Mesothelial cell of epicardium (in vitro differentiated cells): ENCODE measurements at places on chromosomes 6 and 20.

- DNase-seq = no peak
Measured at GRCh38 chr6:5237805-5238204, 22.9 kb downstream of the LYRM4 start.

DNA sequence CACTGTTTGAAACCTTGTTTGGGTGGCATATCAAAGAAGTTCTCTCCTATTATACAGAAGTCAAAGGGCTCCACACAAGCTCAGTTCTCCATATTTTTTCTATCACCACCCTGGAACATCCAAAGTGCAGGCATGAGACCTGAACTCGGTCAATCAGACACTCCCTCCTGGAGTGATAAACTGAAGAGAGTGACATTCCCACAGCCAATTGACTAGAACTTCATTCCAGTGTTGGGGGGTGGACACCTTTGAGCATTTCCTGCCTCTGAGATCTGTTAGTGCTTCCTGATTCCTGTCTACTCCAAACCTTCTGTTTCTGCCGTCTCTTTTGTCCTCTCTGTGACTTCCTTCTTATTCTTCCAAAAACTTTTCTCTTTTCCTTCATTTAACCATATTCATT lies 220.7 kb upstream of the NOX3 start:
- no peak for DNase-seq

DNA sequence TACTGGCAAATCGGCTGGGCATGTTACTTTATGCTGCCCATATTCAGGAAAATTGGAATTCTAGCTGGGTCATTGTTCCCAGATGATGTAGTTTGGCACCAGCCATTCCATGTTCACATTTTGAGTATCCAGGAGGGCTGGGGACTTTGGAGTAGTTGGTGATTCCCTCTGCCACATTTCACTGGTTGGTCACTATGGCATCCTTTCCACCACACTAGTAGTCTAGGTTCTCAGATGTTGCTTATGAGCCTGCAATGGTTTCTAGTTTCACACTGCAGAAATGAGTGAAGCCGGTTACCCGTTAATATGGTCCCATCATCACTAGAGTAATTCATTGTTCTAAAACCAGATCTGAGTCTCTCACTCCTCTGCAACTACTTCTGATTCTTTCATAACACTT lies 4.6 kb downstream of the PTPN1 start:
- no peak for DNase-seq

- no peak for DNase-seq
Measured at GRCh38 chr6:159446340-159446739, 246.7 kb downstream of the SOD2 start.

DNA sequence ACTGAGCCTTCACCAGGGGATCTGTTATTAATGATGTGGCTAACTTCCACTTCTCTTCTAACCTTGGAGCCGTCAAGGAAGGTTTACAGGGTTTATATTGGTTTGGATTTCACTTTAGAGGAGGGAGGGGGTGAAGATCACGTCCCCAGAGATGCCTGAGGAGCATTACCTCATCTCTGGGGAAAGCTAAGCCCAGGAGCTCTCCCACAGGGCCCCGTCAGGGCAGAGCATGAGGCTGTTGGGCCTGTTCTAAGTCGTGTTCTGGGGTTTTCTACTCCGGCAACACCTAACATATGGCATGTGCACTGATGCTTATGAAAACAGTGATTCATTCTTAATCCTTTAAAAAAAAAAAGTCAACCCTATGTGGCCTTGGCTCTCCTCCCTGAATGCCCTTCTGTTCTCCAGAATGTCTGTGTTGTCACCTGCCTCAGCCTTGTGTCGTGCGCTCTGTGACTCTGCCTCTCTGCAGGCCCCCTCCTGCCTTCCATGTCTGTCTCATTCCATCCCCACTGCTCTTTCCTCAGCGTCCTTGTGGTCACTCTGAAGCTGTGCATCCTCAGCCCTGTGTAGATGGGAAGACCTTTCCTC lies 97.4 kb upstream of the JARID2 start:
- no peak for DNase-seq

- peak; percentile 85 for DNase-seq
Measured at GRCh38 chr20:62386383-62387218, at the start of gene RPS21. RPS21 (plus strand) TSS chr20:62387103; CDS start chr20:62387339, 236 bp downstream.

DNA sequence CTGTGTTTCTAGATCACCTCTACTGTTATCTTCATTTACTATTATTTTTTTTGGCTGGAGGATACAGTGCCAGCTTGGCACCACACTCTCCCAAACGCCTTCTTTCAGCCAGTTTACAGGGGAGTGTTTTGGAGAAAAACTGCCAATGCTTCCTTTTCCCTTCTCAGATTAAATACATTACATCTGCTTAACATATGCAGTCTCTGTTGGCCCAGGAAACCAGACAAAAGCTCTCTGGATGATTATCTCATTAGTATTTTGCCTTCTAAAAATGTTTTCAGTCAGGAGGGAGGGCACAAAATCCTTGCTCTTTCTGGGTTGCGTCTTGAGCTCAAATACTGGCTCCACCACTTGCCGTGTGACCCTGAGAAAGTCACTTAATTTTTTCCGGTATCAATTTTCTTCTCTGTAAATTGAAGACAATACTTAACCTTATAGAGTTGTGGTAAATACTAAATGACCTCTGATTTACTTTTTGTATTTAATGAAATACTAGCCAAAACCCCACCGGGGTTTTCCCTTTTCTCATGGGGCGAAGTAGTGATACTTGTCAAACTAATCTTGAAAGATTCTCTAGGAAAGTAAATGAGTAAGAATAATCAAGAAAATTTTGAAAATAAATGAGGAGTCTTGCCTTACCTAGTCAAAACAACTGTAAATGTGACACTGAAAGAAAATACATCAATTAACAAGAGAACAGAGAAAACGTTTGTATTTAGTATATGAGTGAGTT lies 146.2 kb downstream of the MMS22L start:
- DNase-seq = no peak

GRCh38 chr6:105921781-105922180 lies 164.4 kb upstream of the PRDM1 start:
- no peak for DNase-seq

DNA sequence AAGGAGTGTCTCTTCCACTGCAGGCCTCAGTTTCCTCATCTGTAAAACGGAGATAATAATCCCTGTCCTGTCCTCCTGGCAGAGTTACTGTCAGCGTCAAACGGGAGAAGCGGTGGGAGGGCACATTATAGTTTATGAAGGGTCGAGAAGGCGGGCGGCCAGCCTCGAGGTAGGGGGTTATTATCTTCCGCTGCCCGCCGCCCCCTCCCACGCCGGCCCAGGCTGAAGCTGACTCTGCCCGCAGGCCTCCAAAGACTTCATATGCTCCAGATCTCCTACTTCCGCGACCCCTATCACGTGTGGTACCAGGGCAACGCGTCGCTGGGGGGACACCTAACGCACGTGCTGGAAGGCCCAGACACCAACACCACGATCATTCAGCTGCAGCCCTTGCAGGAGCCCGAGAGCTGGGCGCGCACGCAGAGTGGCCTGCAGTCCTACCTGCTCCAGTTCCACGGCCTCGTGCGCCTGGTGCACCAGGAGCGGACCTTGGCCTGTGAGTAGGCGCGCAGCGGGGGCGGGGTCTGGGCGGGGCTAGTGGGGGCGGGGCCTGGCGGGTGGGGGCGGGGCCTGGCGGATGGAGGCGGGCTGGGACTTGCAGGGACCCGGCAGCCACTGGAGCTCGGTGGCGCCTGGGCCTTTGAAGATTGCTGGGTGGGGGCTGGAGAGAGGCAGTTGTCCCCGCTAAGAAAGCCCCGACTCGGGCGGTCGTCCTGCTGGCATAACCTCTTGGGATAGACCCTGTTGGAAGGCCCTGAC lies 2.8 kb downstream of the PROCR start:
- no peak for DNase-seq

DNA sequence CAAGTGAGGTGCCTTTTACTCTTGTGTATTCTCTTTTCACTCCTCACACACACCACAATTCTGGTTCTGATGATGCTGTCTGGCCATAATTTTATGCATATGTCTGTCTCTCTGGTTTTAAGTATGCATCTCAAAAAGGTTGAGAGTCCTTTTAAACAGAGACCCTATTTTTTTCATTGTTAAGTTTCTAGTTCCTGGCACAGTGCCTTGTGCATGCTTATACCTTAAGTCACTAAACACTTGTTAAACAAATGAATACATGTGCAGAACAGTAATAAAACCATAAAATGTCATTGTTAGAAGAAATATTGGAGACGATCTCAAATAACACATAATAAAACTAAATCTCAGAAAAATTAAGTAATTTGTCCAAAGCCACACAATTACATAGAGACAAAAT lies 7.9 kb downstream of the ROS1 start:
- DNase-seq = no peak

- DNase-seq = no peak
Measured at GRCh38 chr6:151577257-151577656, 83.4 kb downstream of the CCDC170 start.

DNA sequence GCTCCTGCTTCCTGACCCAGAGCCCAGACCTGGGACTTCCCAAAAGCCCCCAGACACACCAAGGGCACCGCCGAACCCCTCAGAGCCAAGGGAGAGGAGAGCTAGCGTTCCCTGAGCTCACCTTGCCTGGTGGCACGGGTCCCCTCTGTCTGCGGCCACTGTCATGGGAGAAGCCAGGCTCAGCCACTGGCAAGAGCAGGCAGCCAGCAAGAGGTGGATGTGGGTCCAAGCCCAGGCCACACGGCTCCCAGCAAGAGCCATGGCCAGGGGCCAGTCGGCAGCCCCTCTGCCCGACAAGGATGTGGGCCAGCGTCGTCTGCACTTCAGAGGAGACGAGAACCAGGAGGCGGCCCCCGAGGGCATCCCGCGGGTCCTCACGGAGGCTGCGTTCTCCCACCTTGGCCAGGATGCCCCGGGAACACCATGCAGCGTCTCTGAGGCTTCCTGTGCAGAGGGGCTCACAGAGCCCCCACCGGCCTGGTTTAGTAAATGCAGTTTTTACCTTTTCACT lies 2.2 kb upstream of the PPDPF start:
- DNase-seq = no peak

- no peak for DNase-seq
Measured at GRCh38 chr6:17497535-17498095, 102.5 kb upstream of the FAM8A1 start.

DNA sequence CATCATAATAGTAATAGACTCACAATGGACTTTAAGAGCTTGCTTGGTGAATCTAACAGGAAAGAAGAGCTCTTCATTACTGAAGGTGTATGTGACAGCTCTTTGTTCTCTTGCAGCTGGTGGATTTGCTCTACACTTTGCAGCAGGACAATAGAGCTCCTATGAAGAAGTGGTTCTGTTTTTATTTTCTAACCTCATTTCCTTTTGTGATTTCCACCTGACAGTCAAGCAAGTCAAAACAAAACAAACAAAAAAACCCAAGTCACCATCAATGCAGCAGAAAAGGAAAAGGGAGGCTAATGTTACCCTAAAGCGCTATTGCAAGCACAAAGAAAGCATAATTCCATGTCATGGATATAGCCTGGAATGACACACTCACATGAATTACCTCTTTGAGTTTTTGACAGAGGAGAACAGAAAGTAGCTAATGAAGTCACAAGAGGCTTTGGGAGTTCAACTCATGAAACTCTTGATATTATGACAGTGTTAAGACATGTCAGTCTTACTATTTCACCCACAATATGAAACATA lies 1188.1 kb downstream of the EPHA7 start:
- no peak for DNase-seq

DNA sequence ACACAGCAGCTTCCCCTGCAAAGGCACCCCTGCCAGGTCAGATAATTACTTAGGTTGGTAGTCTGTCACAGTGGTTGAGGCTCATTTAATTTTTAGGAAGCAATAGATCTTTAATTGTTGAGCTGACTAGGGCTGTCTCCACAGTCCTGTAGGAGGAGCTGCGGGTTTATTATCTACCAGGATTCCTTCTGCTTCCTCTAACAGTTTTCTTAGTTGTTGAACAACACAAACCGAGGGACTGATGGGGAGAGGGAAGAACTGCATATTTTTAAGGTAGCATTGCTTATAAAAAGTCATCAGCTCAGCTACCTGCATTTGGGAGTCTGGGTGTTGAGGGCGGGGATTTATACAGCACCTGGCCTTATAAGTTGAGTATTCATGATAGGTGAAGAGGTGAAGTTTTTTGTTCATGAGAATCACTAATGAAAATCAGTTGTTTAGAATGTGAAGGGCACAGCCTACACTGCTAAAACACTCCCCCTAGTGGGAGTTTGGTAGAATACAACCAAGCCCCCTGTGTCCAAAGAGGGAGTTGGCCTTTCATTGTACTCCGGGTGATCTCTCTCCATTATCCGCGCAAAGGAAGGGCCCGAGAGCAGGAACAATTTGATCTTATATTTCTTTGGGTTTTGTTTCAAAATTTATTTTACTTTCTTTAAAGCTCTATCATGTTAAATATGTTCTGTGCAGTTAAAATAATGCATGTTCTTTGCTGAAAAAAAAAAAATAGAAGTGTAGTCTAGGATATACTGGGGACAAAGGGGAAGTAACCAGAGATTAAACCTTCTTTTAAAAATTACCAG lies 69.6 kb downstream of the SSR1 start:
- DNase-seq = no peak

- no peak for DNase-seq
Measured at GRCh38 chr6:163777716-163778115, 363.2 kb downstream of the QKI start.

GRCh38 chr6:158713469-158713868 lies 63.6 kb downstream of the SYTL3 start:
- no peak for DNase-seq

DNA sequence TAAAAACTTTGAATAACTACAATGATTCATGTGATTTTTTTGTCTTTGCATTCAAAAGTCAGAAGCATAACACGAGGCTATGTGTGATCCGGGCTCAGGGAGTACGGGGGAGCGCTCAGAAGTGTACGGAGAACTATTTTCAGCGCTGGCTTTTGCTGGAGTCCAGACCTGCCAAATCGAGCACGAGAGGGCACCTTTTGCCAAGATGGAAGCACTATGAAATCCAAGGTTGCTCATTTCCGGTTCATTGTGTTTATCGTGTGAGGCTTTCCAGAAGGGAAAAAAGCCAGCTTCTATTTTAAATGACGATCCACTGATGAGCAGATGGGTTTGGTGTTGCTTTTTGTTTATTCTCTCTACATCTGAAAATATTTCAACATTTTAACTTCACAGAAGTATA lies 11.3 kb downstream of the RAMACL start:
- no peak for DNase-seq
